Lung microvascular endothelial cell (primary cell): ENCODE measurements at places on chromosomes 11 and 22.

- DNase-seq: no peak
These were observed 32.1 kb upstream of the PCF11 start for GRCh38 chr11:83124636-83125424.

DNA sequence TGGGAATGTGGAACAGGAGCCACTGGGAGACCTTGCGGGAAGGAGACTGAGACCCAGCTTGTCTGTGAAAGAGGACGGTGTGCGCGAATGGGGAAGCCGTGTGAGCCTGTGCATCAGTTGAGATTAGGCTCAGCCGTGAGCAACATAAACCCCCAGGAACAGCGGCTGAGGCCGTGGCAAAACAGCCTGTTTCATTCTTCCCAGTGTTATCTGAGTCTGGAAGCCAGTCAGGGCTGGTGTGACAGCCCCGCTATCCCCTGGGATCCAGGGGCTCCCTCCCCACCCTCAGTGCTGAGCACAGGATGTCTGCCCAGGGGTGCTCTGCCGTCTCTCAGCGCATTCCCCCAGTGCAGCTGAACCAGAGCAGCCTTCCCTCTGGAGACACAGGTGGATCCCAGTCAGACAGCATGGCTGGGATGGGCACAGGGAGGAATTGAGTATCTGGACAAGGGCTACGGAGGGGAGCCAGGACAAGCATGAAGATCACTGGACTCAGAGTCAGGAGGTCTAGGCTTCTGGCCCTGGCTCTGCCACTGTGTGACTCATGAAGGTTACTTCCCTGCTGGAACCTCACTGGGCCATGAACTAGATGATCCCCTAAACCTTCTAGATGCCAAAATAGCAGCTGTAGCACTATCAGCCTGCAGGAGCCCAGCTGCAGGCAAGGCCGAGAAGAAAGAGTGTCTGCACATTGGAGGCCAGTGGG, 8.6 kb downstream of the OAF start:
- DNase-seq: no peak

DNA sequence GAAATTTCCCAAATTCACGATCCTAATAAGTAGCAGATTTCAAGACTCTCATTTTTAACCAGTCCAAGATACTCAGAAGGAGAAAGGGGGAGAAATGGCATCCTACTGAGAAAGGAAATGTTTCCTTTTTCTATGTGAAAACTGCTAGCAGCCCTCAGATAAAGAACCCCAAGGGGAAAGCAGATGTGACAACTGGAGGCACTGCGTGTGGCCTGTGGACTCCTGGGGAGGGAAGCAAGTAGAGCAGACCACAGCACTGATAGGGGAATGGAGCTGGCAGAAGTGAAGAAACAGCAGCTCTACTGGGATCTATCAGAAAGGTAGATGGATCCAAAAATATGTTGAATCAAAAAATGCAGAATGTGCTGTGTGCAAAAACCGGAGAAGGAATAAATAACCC, 239.7 kb upstream of the API5 start:
- DNase-seq: no peak

DNA sequence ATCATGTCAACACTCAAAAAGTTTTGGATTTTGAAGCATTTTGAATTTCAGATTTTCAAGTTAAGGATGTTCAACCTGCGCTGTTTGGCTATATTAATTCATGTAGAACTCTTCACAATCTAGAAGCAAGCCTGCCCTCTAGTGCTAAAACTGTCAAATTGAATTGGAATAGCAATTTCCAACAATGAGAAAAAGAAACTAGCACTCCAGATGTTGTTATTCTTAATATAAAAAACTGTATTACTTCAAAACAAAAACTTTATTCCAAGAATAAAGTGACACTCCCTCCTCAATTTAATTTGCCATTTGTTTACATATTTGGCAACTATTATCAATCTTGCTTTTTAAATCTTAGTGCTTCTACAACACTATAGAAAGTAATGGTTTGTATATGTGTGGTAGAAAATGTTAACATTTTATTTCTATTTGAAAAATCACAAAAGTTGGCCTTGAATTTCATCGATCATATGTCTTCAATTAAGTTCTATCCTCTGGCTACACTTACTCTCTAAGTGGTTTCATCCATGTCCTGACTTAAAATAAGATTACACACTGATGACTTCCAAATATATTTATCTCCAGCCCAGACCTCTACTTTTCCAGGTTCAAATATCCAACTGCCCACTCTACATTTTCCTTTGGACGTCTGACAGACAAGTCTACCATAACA, 36.6 kb downstream of the DCUN1D5 start:
- DNase-seq: peak; percentile 62

DNA sequence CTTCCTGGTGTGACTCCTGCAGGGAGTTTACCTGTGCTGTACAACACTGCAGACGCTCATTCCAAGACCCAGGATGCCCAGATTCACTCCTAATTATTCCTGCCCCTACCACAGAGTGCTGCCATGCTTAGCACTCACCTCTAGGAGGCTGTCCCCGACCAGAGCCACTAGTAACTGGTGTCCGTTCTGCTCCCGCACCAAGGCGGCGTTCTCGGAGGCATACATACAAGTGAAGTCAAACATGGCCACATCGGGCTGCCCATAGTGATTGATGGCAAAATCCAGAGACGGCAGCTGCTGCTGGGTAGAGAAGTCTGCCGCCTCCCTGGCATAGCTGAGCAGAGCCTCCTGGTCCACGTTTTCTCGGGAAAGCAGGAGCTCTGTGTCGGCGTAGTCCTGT, 122.3 kb upstream of the BID start:
- peak; percentile 20 for DNase-seq

GRCh38 chr11:116279511-116279910, 493.3 kb downstream of the BUD13 start:
- no peak for DNase-seq

DNA sequence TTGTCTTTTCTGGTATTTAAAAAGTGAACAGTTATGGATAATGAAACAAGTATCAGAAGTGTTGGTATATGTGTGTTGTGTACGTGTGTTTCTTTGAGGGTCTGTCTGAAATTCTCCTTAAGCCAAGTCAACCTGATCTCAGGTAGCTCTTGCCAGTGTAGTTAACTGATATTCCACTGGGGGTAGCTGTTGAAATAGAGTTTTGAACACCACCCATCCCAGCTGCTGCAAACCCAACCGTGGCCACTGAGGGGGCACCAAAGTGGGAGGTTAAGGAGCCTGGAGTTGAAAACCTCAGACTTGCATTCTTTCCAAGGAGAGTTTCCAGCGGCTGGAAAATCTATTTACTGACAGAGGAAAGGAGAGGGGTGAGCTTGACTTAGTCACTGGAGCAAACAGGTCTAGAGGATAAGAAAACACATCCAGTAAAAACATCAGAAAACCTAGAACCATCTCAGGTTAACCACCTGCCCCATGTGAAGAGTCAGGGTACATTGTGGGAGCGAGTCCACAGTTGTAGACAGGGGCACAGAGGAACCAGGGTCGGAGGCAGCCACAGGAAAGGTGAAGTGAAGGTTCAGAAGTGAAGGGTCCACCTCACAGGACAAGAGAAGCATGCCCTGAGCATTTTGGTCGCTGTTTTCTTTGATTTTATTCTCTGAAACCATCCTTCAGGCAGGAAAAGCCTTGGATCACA, 8.8 kb upstream of the CUL5 start:
- peak; percentile 75 for DNase-seq

- DNase-seq: no peak
These were observed 409.5 kb upstream of the SYN3 start for GRCh38 chr22:33467620-33468095.

DNA sequence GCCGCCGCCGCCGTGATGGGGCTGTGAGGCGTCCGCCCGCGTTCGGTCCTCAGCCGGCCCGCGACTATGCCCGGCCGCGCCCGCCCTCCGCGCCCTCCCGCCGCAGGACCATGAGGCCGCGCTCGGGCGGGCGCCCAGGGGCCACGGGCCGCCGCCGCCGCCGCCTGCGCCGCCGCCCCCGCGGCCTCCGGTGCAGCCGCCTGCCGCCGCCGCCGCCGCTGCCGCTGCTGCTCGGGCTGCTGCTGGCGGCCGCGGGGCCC, 215 bp downstream of the ZNRF3 start:
- DNase-seq: no peak

DNA sequence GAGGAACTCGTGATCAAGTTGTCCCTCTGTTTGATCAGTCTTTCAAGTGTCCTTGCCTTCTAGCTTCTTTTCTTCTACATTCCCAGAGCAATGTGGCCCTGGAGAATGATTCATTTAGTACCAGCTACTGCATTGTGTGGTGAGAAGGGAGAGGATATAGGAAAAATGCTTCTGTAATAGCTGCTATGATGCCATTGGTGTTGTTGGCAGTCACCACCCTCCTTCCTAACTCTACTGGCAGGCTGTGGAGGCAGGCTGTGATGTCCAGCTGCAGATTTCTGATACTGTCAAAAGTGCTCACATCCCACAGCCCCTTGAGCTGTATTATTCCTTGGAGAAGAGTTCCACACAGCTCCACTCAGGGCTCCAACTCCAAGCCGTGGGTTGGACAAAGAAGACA, 52.8 kb downstream of the ENDOD1 start:
- DNase-seq: no peak

GRCh38 chr11:90465553-90465952, 242.7 kb upstream of the CHORDC1 start:
- no peak for DNase-seq

DNA sequence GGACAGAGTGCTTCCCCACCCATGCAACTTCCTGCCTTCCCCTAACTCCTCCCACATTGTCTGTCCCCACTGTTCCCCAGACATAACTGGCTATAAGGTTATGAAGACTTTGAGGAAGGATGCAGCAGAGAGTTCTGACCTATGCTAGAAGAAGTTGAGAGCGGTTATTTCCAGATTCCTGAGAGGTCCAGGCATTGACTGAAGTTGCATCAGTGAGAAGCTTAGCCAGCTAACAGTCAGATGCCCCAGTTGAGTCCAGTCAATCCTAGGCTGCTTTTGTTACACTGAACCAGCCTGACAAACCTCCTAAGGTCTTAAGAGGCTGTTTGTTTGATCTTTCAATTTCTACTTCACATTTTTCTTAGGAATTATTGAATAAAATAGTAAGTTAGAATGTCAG, 937.9 kb upstream of the CCDC90B start:
- DNase-seq: no peak

- DNase-seq: no peak
These were observed 1.0 kb upstream of the ELF5 start for GRCh38 chr11:34514597-34514996.

DNA sequence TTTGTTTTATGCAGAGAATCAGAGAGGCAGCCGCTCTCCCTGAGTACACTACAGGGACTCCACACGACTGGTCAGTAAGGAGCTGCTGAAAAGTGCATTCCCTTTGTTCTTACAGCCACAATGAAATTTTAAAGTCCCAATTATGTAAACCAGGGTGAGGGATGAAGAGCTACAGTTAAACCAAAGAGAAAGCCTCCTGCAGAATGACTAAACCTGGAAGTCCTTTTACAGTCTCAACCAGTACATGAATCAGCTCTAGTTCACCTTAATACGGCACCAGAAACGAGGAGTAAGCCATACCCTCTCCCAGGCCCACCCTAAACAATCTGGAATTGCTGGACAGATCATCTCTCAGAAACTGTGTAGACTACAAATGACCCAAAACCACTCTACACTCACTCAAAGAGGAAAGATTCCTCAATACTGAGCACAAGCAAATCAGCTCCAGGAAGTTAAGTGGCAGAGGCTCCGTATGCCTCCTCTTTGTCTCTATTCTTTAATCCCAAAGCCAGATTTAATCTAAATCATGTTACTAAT, 113.1 kb downstream of the RBFOX2 start:
- DNase-seq: peak; percentile 14

DNA sequence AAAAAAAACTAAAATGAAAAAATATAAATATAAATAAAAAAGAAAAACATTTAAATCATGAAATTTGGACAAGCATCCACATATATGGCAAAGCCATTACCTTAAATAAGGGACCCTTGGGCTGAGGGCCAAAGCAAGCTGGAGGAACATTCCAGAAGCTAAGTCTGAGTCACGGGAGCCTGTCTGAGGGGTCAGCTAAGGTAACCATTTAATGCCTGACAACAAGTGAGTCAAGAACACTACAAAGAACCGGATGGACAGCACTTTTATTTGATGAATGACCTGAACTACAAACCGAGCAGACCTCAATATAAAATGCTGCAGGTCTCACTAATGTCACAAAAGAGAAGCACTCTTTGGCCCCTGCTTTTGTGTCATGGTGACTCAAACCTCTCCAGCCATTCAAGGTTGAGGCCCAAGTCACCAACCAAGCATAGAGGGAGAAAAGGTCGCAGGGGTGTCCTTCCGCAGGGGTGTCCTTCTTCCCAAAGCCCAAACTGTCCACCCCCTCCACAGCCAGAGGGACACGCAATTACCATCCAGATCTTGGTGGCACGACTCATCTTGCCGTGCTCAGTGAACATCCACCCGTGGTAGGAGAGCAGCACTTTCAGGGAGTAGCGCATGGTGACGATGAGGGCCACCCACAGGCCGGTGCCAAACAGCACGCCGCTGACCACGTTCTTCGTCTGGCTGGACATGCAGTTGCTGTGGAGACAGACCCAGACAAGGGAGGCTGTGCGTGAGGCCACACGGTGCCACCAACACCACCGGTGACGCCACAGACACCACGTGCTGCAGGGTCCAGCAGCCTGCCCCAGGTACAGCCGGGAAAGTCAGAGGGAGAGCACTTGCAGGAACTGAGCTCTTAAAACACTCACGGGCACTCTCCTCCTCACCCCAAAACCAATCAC, 34.5 kb downstream of the CPT1A start:
- DNase-seq: peak; percentile 54

- DNase-seq: no peak
These were observed 509.0 kb downstream of the DLG2 start for GRCh38 chr11:85118151-85118550.

- DNase-seq: peak; percentile 67
These were observed 28.7 kb downstream of the RPL3 start for GRCh38 chr22:39290724-39291161.

- DNase-seq: no peak
These were observed 156.5 kb downstream of the CEP164 start for GRCh38 chr11:117484156-117484555.

- DNase-seq: peak; percentile 32
These were observed 27.7 kb downstream of the OR6Q1 start for GRCh38 chr11:58058276-58059006.

- no peak for DNase-seq
These were observed 60.4 kb downstream of the BUD13 start for GRCh38 chr11:116712428-116712827.

DNA sequence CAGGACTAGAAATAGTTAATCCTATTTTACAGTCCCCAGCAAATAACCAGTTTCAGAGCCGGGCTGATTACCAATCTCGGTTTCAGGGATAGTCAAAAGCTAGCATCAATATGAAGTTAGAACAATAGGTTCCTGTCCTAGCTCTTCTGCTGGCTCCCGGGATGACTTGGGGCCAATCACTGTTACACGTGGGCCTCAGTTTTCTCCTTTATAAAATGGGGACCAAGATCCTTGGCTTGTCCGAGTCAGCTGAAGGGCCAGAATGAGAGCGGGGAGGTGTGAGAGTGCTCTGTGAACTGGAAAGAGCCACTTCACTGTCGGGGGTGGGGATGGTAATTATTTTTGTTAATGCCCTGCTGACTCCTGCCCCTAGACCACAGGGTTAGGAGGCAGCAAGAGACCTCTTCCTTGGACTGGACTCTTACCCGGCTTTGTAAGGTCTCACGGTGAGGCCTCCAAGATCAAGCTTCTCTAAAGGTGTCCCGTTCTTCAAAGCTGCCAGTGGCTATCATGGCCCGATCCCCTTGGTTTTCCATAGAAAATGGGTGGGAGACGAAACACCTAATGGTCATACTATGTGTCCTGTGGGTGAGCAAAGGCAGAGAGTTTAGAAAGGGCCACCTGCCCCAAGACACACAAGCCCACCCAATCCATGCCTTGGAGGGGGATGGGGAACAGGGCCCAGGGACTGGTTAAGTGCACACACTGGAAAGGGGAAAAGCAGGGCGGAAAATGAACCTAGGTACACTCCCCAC, 1.4 kb downstream of the UCP2 start:
- no peak for DNase-seq

GRCh38 chr11:75437966-75438659, 5.1 kb upstream of the KLHL35 start:
- no peak for DNase-seq
